Suppressor macrophage (primary cell): ENCODE measurements at places on chromosomes 7 and 10.

GRCh38 chr10:20327954-20328353, 511.7 kb downstream of the PLXDC2 start:
- no peak for DNase-seq

DNA sequence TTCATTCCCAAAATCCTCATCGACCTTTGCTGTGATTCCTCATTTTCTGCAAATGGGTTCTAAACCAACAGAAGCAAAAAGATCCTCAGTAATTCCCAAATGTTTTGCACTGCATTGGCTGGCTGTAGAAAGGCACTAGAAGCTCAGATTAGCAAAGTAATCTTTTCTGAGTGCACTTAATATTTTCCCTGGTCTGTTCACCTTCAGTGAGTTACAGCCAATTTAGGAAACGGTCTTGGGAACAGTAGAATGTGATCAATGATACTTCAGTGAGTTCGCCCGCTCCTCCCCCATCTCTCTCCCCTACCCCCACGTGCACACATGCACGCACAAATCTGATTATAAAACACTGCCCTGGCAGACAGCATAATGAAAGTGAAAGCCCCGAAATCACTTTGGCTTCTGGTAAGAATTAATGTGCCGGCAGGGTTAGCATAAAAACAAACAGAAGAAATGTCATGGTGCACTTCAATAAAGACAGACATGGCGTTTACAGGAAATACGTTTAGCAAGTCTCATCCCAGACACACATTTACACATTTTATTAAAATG, 201.3 kb upstream of the CDCA7L start:
- no peak for DNase-seq

GRCh38 chr10:132137111-132138072, 49.4 kb upstream of the DPYSL4 start:
- DNase-seq: no peak

GRCh38 chr10:124296121-124296812, 122.5 kb downstream of the OAT start:
- DNase-seq: no peak
